ENCODE measurements at places on chromosomes 2 and 18.

GRCh38 chr2:15979051-15979758 lies 38.9 kb downstream of the MYCN start:
- no peak for DNase-seq

DNA sequence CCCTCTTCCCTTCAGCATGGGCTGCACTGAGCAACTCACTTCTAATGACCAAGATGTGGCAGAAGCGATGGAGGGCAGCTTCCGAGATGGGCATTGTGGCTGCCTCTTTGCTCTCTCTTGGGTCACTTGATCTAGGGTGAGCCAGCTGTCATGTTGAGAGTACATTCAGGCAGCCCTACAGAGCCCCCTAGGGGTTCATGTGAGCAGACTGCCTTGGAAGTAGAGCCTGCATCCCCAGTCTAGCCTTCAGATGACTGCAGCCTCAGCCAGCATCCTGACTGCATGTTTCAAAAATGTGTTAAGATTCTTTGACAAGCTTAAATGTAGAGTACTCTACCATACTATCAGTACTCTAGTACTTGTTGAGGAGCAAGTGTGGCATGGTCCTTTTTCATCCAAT lies 143.9 kb downstream of the NCK2 start:
- no peak for DNase-seq

DNA sequence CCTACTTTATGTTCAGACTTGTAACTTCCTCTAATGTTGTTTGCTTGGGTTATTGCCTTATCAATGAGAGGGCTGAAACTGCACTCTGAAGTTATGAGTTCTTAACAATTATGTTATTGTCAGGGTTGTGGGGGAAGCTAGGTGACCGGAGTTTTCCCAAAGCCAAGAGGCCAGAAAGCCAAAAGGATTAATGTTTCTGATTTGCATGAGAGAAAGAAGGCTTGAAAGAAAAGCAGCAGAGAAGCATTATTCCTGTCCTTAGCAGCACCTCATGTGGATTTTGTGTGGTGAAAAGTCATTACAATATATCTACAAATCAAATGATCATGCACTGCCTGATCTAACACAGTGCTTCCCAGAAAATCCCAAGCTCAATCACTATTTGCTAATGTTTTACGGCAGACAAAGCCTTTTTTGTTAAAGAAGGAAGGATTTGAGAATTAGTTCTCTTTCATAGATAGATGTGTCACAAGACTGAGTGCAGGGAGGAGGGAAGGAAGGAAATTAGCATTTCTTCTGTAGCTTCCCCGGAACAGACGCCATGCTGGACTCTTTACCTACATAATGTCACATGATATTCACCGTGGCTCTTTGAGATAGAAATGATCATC lies 203.2 kb downstream of the ALK start:
- DNase-seq = no peak

GRCh38 chr2:64765160-64765805 lies 111.6 kb upstream of the SERTAD2 start:
- no peak for DNase-seq

DNA sequence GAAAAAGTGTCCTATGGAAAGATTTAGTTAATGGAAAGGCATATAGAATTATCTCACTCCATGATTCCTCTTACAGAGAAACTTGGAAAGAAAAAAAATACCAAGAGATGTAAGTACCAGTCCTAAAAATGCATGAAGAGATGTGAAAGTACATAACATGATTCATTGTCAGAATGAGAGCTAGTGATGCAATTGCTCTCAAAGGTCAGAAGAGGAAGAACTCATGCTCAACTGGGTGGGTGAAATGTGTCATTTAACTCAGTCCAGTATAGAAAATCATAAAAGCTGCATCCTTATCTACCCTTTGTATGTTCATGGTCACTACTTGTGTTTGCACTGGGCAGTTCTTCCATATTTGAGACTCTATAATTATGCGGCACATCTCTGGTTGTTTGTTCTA lies 300.0 kb upstream of the PIK3C3 start:
- no peak for DNase-seq

GRCh38 chr2:129731907-129732629 lies 247.4 kb upstream of the RAB6C start:
- DNase-seq = no peak

DNA sequence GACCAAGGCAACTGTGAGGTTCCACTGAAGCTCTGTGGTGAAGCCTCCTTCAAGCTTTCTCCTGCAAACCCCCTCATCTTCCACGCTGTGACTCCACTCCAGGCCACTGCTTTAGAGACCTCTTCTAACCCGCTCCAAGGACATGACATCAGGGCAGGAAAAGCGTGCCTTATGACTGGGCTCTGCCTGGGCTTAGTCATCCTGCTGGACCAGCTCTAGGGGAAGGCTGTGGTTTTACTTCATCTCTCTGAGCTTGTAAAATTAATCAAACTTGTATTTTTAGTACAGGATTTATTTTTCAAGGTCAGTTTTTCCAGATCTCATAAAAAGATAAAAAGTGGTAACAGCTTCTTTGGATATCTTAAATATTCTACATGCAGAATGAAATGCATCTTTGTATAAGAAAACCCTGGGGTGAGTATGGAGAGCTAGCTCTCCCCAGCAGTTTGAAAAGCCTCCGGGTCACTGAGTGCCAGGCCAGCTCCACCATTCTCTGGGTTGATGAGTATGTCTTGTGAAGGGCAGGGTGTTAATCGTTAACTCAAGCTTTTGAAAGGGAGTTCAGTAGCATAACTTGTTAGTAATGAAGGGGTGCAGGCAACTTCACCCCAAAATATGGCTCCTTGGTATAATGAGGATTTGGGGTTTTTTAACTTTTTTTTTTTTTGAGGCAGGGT lies 33.1 kb upstream of the YPEL5 start:
- no peak for DNase-seq

DNA sequence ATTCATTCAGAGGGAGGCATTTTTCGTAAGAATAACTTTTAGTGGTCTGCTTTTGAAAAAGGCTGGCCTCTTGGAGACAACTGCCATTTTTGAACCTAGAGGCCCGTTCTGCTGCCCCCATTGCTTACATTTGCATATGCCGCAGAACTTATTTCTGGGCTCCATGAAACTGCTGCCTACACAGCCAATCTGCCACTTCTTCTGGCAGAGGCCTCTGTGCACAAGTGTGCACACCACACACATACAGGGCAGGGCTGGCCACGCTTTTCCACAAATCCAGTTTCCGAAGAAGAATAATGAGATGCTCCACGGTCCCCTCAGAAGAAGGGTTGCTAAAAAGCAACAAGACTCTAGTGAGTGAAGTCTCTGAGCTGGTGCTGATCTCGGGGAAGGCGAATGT lies 56.2 kb downstream of the TMEM200C start:
- no peak for DNase-seq

GRCh38 chr2:238019962-238020361 lies 40.8 kb upstream of the SCLY start:
- no peak for DNase-seq

DNA sequence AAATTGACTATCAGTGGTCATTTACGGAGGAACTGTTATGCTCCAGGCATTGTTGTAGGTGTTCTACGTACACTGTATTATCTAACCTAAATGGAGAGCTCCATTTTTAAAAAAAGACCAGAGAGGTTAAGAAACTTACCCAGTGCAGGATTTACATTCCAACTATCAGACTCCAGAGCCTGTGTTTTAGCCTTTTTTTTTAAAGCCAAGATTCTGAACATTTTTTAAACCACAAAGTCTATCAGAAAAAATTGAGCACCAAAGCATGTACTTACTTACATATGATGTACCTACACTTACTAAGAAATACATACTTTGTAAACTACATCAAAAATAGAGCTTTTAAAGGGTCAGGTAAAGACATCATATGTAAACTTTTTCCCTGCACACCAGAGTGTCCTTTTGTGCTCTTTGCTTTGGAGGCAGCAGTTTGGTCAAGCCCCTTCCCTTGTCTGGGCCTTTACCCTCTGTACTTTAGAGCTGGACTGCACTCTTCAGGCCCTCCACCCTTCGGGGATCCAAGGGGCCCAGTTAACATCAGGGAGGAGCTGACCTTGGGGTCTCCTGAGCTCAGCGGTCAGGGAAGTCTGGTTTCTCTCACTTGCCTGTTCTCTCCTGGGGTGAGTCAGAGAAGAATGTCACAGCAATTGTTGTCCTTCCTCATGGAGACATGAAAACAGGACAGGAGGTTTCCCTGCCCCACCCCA lies 58.4 kb downstream of the ITGB1BP1 start:
- DNase-seq = no peak

- DNase-seq = no peak
Measured at GRCh38 chr2:96095116-96095636, 21.2 kb downstream of the ADRA2B start.

DNA sequence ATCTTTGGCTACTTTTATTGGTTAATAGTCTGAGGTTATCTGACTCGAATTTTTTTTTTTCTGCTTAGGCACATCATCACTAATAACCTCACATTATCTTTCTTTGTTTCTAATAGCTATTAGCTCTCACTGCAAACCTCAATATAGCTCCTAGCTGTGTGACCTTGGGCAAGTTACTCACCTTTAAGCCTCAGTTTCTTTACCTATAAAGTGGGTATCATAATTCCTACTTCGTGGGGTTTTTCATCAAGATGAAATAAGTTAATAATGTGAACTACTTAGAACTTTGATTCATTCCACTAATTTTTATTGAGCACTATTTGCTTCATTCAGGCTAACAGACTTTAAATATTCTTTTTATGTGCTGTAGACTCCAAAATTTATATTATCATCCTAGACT lies 55.5 kb downstream of the AGPS start:
- DNase-seq = no peak

DNA sequence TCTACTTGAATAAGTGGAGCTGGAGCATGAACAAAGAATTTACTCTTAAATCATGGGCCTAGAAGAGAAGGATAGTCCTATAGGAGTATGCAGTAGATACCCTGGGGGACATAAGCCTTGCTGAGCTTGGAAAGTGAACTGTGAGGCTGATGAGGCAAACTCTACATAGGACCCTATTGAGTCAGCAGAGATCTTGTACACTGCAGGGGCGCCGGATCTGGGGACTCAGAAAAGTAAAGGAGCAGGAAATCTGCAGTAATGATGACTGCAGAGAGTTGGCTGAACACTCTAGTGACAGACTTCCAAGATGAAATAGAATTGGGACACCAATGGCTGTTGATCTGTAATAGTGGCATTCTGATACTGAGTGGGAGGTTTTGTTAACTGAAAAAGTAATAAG lies 543.7 kb downstream of the XIRP2 start:
- DNase-seq = no peak

- DNase-seq = no peak
Measured at GRCh38 chr2:231191896-231192872, 6.2 kb upstream of the ARMC9 start.

All from activated CD4-positive, CD25-positive, alpha-beta regulatory T cell treated with anti-CD3 and anti-CD28 coated beads, Interleukin-2, amount 50 U/mL, for 72 hours (primary cell).